ENCODE measurements at places on chromosomes 2 and 18.

GRCh38 chr2:60818272-60818671 lies 62.2 kb downstream of the PAPOLG start:
- DNase-seq = peak; percentile 63

GRCh38 chr18:6951336-6952090 lies 166.1 kb downstream of the LAMA1 start:
- DNase-seq = no peak

DNA sequence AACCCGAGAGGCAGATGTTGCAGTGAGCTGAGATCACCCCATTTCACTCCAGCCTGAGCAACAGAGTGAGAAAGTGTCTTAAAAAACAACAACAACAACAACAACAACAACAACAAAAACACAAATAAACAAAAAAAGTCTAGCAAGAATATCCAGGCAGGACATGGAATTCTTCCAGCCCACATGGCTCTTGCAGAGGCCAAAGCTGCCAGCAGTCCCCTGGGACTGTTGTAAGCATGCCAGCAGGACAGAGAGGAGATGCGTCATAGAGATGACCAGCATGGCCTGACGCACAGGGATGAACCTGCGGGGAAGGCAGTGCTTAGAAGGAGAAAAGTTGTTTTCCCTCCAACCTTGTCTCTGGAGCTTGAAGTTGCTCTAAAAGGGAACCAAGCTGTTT lies 182.3 kb upstream of the PGAP1 start:
- no peak for DNase-seq

GRCh38 chr2:70932631-70933230 lies 3.0 kb upstream of the ATP6V1B1 start:
- no peak for DNase-seq

DNA sequence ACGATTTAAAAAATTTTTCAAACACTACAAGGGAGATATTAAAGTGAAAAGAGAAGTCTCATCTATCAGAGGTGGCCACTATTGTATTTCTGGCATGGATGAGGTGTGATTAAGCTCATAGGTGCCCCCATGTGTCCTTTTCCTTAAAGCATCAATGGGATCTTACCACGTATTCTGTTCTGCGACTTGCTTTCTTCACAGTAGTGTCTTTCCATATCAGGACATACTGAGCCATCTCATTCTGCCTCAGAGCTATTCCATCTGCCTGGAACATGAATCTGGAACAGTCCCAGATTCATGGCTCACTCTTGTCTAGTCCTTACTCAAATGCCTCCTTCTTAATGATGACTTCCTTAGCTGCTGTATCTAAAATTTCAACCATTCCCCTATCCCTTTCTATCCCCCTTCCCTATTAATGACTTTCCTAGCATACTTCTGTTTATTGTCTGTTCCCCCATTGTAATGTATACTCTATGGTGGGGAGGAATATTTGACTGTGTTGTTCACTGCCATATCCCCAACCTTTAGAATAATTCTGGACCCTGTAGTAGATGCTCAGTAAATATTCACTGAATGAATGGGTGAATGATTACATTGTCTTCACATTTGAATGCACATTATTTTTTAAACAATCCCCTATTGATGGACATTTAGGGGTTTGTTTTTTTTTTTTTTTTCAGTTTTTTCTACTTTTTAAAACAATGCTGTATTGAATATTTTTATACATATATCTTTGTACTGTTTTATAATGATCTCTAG lies 11.1 kb downstream of the STAMBP start:
- no peak for DNase-seq

DNA sequence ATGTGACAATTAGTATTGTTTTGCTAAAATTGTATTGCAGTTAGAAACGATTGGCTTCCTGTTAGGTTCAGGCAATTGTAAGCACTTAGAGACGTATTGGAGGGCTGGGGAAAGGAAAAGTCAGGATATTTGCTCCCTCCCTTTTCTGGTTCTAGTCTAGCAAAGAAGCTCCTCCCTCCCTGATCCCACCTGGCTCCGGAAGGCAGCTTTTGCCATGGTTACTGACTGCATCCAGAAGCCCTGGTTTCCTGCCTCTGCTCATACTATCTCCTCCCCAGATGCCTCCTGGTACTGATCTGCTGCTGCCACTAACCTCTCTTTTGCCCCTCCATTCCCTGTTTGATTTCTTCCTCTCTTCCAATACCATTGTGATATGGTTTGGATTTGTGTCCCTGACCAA lies 275.9 kb downstream of the MREG start:
- DNase-seq = no peak

GRCh38 chr2:134310107-134311079 lies 56.5 kb downstream of the MGAT5 start:
- no peak for DNase-seq

DNA sequence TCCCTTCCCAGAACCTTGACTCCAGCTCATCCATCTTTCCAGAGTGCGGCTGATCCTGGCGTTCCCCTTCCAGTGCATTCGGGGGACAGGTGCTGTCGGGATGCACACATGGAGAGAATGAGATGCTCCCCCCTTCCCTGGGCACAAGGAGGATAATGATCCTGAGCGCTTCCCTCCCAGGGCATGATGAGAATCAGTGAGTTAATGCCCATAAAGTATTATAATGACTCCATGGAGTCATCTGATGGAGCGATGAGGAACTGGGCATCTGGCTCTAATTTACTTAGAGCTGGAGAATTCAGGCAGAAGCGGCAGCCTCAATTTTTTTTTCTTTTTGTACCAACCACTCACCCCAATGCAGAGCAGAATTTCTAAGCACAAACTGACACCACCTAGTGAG lies 79.6 kb upstream of the SKOR2 start:
- no peak for DNase-seq

GRCh38 chr2:109454765-109455394 lies 158.9 kb downstream of the SEPTIN10 start:
- DNase-seq = no peak

- DNase-seq = no peak
These were observed 776.1 kb upstream of the ID2 start for GRCh38 chr2:7905756-7906155.

DNA sequence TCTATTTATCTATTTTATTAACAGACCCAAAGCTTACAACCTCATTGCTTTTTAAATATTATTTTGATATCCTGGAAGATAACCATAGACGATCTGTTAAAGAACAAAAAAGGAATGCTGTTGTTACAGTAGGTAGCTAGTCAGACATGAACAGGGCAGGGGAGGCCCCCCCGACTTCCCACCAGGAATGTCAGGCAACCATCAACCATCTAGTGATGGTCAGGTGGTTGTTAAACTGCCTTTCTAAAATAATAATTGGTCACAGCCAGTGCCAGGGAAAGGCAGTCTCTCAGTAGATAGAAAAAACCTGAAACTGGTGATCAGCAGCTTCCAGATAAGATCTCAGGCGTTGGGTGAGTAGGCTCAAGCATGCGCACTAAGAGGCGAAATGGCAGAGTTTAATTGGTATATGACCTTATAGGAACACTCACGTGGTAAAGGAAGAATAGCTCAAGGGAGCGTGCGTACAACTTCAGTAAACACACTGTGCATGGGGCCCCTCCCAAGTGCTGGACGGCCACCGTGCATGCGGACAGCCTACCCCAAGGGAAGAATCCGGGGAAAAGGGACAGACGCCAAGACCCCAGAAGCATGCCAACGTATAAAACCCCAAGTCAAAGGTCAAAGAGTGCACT lies 32.5 kb upstream of the CCL20 start:
- DNase-seq = no peak

DNA sequence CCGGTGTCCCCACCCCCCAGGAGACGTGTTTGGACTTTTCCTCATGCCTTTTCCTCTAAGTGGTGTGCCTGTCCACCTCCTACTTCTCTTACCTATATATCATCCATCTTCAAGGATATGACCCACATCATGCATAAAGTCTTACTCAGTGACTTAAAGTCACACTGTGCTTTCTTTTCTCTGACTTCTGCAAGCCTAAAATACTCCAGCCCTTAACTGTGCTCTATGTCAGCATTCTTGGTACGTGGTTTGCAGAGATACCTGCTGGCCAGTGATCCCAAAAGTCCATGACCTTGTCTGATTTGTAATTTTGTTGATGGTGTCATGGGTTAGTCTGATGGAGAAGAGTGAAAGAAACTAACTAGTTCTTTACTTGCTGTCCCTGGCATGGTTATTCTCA lies 393.6 kb upstream of the NRP2 start:
- DNase-seq = no peak

- no peak for DNase-seq
These were observed 9.5 kb downstream of the ITGA6 start for GRCh38 chr2:172436889-172437288.

All from stimulated activated CD4-positive, alpha-beta T cell treated with anti-CD3 and anti-CD28 coated beads, Interleukin-4, amount 100 ng/mL, for 24 hours (primary cell).